Spleen (tissue), 13 donors: ENCODE measurements at places on chromosomes 1 and 21. TPM values are rescaled to one million over a fixed set of nuclear protein-coding genes. Genes with fewer than 3 reads are reported as not detected.

SPRR2F gene
- total RNA-seq: not detected

ERICH3 gene
- 0.65 TPM for total RNA-seq

MPL gene
- 0.54 TPM for total RNA-seq

NBPF26 gene
- 28.3 TPM for total RNA-seq

TMEM52 gene
- not detected for total RNA-seq

GRCh38 chr1:156082309-156083091, at the start of gene MEX3A:
Gene MEX3A, minus strand, starts transcription at chr1:156082465. Its CDS starts 467 bp downstream, at chr1:156081998.
- peak; percentile 87 for DNase-seq

DNA sequence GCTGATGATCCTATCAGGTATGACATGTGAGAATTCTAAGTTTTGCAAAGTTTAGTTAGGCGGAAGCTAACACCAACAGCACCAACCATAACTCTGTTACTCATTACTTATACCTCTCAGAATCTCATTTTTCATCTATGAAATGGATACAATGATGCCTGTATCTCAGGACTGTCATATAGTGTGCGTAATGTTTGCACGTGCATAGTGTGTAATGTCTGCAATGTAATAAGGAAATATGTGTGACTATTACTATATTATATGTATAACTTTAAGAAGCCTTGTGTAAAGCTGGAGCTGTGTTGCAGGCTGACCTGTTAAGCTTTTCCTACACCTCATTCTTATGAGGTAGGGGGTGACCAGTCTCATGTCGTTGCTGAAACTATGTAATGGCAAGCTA, 13.0 kb downstream of the ADCY10 start:
- no peak for DNase-seq

DNA sequence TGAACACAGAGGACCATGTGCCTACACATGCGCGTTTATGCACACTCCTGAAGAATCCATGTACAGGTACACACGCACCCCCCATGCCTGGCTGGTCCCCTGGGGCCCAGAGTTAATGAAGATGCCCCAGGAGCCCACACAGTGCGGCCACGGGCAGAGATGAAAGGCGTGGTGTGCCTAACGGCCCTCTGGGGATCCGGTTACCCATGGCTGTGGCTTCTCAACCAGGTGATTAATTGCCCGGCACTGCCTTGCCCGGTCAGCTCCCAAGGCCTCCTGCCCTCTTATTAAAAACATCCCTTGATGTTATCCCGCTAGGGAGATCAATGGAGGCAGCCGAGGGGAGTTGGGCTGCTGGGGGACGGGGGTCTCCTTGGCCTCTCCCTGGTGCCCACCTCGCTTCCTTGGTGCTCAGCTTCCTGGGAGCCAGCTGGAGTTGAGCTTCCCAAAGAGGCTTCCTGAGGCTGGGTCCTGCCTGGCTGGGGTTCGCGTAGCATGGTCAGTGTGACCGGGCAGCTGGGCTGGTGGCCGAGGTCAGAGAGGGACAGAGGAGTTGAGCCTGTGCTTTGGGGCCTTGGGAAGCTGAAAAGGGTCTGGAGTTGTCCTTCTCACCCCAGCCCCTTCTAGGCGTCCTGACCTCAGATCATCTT, 75.0 kb upstream of the WNT4 start:
- DNase-seq: peak; percentile 50

- DNase-seq: no peak
These were observed 56.6 kb upstream of the CDC42BPA start for GRCh38 chr1:227374846-227375245.

DNA sequence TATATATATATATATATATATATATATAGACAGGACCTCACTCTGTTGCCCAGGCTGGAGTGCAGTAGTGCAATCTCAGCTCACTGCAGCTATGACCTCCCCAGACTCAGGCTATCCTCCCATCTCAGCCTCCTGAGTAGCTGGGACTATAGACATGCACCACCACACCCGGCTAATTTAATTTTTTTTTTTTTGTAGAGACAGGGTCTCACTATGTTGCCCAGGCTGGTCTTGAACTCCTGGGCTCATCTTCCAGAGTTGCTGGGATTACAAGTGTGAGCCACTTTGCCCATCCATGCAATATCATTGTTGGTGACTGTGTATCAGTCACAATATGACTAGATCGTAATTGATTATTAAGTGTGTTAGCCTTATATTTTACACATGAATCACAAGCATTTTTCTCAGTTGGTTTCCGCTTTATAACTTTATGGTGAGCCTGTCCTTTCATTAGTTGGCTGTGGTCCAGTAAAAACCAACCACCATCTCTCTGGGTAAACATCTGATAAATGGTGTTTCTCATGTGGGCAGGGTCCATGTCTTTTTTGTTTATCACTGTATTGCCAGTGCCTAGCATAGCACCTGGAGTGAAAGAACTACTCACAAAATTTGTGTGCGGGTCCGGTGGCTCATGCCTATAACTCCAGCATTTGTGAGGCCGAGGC, 63.6 kb downstream of the MYOM3 start:
- no peak for DNase-seq

DNA sequence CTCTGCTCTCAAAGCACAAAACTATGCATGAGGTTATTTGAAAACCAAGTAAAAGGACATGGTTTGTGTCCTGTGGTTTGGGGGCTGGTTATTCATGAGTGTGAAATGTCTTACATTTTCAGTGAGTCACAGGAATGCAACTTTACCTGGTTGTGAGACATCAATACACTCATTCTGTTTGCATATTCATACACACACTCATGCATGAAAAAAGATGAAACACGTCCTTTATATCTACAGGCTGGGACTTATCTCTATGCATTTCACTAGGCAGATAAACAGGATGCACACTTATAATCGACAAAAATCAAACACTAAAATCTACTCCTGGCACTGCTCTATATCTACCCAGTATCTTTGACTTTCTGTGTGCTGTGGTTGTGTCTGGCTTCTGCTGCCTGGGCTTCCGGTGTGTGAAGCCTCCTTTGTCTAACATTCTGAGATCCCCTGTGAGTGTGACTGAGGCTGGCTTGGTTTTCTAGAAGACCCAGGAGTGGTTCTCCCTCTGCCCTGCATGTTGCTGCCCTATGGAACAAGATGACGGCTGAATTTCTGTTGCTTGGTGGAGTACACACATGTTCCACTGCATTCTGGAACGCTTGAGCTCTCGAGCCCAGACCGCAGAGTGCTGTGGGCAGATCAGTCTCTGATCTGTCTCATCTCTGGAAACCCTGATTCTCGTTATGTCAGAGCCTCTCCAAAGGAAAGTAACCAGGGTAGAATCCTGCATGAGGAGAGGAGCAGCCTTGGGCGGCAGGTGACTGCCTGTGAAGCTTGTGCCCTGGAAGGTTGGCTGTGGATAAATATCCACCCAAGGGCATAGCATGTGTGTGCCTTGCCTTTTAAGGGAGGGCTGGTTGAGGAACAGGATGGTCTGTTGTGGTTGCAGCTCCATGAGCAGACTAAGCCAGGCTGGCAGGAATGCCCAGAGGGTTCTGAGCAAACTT, 19.7 kb upstream of the FASLG start:
- no peak for DNase-seq

DNA sequence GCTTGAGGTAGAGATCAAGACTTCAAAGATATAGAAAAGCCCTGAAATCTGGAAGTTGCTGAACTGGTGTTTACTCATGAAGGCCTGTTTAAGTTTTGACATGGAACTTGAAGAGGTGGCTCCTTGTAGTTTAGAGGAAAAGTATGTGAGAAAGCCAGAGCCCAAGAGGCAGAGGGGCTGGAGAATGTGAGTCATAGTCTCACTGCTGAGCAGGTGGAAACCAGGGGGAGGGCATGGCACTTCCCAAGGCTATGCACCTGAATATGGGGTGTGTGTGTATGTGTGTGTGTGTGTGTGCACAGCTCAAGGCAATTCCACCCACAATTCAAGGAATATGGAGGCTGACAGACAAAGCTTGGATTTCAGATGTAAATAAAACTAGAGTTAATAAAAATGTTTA, 46.8 kb upstream of the C1orf198 start:
- DNase-seq: no peak

- DNase-seq: no peak
These were observed 504 bp upstream of the SDHC start for GRCh38 chr1:161313554-161314200.

DNA sequence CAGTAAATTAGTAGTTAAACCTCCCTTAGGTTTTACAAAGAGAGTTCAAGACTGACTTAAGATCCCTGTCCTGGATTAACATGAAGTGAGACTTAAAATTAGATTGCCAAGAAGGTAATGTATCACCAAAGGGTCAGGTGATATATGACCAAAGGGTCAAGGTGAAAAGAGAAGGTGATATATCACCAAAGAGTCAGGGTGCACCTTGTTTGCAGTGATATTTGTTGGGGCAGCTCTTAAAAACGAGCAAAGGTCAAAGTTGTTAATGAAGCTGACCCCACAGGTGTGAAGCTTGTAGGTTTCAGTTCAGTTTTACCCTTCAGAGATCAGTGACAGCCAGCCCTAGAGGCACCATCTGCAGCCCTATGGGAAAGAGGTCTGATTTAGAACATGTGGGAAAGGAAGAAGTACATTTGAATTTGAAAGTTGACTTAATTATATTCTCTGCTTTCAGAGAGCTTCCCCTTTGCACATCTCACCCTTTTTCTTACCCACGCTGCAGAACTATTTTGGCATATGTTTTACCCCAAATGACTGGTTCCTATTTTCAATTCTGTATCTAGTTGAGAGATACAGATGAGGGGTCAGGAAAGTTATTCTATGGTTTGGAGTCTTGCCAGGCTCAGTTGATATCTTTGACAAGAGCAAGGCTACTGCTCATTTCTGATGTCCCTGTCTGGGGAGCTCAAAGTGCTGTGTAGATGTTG, 170.8 kb downstream of the S1PR1 start:
- DNase-seq: no peak

DNA sequence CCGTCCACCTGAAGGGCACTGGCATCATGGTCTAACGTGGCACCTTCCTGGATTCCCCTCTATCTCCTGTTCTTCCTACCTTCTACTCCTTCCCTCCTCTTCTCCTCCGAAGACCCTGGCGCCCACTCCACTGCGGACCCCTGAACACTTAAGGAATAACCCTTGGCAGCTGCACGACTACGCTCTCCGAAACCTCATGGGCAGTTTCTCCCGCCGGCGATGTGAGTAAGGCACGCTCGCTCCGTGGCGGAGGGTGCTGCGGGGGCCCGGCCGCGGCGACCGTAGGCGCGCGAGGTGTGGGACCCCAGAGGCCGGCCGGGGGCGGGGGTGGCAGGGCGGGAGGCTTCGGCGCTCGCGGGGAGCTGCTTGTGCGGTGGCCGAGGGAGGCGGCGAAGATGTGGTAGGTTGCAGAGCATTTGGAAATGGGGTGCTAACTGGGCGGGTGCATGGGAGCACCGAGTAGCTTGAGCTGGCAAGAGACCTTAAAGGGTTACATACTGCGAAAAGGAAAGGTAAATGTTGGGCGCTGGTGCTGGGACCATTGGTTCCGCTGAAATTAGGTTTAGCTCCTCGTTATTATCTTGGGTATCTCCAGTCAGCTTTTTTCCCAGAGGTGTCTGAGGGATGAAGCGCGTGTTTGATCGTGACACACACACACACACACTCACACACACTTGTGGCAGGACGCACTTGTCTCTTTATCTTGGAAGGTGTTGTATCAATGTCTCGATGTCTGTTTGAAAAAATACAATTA, 876 bp downstream of the LRRC7 start:
- DNase-seq: no peak

DNA sequence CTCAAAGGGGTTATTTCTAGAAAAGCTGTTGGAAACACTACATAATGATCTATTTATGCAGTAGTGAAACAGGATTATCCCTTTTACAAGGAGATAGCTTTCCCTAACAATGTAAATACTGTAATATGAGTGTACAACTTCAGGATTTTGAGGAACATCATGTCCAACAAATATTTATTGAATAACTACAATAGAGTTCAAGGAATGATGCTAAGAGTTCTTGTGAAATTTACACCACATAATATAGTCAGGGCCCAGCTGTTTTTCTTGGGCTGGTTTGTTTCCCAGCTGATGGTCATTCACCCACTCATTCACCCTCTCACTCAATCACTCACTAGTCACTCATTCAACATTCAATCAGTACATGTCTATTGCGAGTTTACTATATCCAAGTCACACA, 12.3 kb upstream of the LYPLAL1 start:
- DNase-seq: no peak

GRCh38 chr1:1281533-1282321, 1.5 kb downstream of the SCNN1D start:
- DNase-seq: no peak

- DNase-seq: no peak
These were observed 370.8 kb downstream of the RWDD3 start for GRCh38 chr1:95604771-95605170.

- no peak for DNase-seq
These were observed 14.0 kb downstream of the ZNF496 start for GRCh38 chr1:247317702-247318101.

DNA sequence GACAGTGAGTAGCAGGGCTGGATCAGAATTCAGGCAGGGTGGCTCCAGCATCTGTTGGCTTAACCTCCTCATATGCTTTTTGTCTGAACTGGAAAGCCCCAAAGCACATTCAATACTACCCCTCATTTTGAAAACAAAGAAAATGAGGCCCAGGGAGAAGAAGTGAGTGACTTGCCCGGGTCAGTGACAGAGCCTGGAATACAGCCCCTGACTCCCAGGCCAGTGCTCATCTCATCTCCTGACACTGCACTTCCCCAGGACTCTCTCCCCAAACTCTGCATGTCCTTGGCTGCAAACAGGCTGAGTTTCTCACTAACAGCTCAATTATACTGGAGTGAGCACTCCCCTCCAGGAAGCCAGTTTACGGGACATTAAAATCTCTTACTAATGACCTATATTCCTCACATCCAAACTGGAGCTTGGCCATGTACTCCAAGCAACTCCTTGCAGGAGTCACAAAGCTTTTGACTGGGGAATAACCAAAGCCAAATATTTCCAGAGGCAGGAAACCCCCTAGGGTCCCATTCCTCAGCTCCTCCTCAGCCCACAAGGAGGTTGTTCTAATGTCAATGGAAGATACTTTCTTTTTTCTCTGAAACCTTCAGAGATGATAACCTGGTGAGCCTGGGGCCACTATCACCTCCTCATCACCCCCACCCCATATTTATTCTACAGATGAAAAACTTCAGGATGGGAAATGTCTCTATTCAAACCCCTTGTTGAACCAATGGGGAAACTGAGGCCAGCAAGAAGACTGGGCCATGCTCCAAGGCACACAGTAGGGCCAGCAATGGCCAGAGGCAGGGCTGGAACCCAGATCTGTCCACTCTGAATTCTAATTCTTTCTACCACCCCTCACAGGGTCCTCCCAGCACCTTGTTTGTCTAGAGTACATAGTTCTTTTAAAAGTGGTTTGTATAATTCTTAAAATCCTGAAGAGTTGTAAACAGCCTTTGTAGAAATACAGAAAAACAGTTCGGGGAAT, 127.0 kb downstream of the PLPP3 start:
- DNase-seq: no peak

GRCh38 chr1:4653328-4653660, 1.1 kb upstream of the AJAP1 start:
- no peak for DNase-seq

GRCh38 chr1:106755682-106756406, 300.6 kb upstream of the PRMT6 start:
- no peak for DNase-seq

DNA sequence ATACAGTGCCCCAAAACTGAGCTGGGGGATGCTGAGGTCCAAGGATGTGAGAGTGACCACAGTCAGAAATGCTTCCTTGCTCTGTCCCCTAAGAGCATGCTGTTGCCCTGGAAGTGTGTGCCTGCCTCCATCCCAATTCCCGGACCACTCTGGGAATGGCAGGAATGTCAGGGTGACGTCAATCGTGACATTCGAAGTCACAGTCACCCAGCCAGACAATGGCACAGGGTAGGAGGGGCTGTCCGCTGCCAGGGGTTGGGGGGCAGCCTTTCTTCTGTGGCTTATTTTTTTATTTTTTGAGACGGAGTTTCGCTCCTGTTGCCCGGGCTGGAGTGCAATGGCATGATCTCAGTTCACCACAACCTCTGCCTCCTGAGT, 22.3 kb downstream of the MEF2D start:
- no peak for DNase-seq
